ENCODE measurements at places on chromosomes 7 and 10.

DNA sequence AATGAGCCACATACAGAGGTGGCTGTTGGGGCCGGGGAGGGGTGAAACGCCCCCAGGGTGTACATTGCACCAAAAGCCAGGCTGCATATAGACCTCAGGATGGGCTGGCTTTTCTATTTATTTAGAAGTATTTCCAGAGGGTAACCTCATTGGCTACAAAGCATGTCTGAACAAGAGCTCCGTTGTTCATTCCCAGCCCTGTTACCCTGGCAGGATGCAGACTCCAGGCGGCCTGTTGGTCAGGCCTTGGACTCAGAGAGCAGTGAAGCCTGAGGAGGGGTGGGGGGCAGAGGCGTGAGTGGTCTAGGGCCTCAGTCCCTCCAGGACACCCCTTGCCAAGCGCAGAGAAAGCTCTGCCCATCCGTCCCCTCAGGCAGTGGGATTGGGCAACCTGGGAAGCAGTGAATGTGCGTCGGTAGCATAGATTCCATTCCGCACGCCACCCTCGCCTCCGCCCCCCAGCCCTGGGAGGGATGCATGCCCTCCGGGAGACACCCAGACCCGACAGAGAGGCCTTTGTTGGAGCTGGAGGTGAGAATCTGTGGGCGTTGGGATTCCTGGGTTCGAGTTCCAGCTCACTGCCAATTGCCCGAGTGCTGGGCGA lies 41.9 kb downstream of the TCF7L2 start:
- DNase-seq = no peak

DNA sequence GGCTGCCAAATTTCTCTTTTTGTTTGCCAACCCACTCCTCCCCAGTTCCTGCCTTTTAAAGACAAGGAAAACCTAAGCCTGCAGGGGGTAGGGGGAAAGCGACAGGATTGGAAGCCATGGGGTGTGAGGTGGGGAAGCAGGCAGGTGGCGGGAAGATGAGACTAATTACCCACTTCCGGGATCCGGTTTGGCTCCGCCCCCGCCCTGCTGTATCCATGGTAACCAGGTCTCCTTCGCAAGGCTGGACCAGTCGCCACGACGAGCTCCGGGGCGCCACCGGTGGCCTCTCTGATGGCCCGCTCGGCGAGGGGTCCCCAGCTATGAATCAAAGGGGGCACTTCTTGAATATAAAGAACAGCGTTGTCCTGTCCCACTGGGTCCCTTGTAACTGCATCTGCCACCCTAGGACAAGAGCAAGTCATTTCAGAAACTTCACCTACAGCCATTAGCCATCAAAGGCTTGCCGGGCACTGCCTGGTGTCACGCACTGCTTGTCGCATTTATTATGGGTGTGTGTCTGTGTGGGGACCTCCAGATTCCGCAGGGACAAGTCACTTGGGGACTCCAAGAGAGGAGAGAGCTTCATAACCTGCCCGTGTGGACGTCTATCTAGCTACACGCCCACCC lies 55.4 kb upstream of the LMTK2 start:
- DNase-seq = peak; percentile 96

DNA sequence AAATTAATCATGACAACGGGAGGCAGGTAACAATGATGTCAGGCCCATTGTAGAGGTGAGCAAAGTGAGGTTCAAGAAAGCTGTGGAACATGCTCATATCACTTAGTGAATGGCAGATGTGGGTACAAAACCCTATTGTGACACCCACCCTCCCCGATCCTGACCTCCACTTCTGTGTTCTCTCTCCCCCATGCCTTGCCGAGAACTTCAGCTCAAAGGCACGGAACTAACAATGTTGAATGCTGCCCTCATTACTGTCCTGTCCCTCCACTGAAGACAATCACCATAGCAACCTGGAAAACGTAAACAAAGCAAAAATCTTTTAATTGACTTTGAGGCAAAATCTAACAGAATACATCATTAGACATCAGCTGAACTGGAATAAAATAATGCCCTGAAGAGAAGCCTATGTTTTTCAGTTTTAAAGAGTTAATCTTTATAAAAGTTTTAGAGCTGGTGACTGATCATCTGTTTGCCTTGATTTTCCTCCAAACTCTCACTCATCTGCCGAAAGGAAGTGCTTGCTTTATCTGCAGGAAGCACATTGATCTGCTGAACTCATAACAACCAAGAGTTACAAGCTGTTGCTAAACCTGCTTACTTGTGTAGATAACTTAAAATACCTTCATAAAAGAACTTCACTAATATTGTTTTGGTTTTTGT lies 133.6 kb downstream of the CUBN start:
- peak; percentile 48 for DNase-seq

- no peak for DNase-seq
Measured at GRCh38 chr7:128201690-128202085, 39.4 kb upstream of the LEP start.

GRCh38 chr7:120684463-120684862 lies 173.5 kb downstream of the TSPAN12 start:
- peak; percentile 47 for DNase-seq

DNA sequence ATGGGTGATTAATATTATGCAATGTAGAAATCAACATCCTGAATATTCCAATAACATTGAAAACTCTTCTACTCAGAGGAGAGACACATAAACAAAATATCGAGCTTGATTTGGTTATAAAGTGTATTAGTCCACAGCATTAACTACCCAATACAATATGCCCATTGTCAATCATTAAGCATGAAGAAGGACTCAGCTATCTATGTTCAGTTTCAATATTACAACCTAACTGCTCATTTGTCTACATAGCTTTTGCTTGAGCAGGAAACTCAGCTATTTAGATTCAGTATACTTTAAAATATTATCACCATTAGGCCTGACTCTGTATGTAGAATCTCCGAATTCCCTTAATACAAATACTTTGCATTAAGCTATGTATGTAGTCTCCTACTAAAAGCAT lies 262.6 kb downstream of the SEMA3A start:
- DNase-seq = no peak

DNA sequence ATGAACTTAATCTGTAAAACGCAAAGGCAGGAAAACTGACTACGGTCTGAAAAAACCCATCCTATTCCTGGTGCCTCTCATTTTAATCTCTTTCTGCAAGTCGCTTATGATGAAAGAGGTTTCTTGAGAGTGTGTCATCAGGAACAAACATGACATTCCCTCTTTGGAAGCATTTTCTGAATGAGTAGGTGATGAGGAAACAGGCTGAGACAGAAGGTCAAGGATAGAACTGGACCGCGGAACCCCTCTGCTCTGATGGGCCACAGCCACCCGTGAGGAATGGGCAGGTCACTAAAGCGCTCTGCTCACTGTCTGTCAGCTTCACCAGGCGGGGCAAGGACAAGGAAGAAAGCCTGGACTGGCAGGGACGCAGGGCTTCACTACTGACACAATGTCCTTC lies 28.6 kb downstream of the BEND7 start:
- DNase-seq = no peak

DNA sequence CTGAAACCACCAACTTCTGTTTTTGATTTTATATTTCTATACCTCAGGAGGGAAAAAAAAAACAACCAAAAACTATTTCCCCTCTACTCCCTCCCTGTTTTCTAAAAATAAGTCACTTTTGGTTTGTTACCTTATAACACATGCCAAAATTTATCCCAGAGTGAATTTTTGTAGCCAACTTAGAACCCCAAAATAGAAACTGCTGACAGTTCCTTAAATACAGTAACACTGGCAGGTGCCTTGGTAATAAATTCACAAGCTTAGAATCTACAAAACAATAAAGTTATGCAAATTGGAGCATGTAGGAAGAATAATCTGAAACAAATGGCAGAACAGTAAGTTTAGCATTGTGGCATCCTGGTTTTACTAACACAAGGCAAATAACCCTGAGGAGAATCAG lies 165.0 kb upstream of the HDAC9 start:
- no peak for DNase-seq

GRCh38 chr7:3246651-3247050 lies 54.4 kb upstream of the SDK1 start:
- DNase-seq = no peak

DNA sequence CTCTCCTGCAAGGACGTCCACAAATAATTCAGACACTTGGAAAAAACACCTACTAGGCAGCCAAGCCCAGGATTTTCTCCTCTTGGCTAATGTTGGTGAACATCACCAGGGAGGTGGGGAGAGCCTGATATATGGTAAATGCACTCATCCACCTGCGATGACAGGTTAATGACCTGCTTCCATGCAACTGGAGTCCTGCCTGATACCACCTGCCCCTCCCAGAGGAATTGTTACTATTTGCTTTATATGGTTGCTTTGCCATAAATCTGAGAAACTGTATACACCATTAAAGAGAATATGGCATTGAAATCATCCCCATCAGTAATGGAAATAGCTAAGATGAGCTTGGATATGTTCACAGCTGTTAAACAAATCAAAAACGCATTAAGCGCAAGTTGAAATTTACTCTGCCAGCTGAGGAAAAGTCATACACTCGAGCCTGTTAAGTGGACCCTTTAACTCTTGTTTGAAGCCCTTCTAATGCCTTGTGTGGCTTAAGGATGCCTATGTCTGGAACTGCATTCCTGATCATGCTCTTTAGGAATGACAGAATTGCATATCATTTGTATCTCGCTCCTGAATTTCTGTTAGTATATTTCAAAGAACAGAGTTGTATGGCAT lies 208.3 kb downstream of the PRPF18 start:
- DNase-seq = no peak

- peak; percentile 58 for DNase-seq
Measured at GRCh38 chr10:42836096-42836495, 53.5 kb downstream of the BMS1 start.

DNA sequence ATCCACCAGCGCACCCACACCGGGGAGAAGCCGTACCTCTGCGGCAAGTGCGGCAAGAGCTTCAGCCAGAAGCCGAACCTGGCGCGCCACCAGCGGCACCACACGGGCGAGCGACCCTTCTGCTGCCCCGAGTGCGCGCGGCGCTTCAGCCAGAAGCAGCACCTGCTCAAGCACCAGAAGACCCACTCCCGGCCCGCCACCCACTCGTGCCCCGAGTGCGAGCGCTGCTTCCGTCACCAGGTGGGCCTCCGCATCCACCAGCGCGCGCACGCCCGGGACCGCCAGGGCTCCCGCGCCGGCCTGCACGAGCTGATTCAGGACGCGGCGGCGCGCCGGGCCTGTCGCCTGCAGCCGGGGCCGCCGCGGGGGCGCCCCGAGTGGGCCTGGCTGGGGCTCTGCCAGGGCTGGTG lies 17.7 kb downstream of the ZNF775 start:
- DNase-seq = no peak

DNA sequence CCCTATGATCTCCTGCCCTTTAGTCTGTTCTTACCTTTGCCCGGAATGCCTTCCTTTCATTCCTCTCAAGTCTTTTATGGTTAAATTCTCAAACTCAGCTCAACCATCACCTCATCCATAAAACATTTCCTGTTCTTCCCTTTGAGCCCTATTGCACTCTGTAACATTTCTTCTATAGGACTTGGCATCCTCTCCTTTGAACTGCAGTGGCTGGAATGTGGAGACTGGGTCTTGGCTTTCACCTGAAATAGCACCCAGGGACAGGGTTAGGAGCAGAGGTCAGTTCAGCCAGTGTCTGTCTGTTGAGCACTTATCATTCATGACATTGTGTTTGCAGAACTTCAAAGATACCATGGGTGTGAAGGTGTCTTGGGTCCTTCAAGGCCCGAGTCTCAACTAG lies 7.2 kb downstream of the NFE2L3 start:
- DNase-seq = peak; percentile 42

- peak; percentile 72 for DNase-seq
Measured at GRCh38 chr7:141511316-141511675, 39.9 kb upstream of the AGK start.

- no peak for DNase-seq
Measured at GRCh38 chr7:8305104-8305503, 43.1 kb upstream of the ICA1 start.

DNA sequence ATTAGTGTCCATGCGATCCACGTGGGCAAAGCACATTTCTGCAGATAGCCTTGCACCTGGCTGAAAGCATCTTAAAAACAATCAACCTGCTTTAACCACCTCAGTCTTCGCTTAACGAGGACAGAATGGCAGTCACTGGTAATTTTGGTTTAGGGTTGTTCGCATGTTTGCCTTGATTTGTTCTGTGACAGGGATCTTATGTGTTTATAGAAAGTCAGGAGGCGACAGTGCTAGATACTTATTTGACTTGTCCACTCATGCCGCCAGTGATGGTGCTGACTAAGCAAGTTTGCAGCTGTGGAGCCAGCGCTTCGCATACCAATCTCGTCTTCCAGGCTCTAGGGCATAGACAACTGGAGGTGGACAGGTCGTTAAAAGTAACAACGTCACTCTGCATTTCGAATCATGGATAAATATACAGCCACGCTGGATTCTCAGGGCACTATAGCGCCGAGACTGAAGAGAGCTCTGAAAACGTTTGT lies 1.2 kb upstream of the TMEM243 start:
- DNase-seq = peak; percentile 30

DNA sequence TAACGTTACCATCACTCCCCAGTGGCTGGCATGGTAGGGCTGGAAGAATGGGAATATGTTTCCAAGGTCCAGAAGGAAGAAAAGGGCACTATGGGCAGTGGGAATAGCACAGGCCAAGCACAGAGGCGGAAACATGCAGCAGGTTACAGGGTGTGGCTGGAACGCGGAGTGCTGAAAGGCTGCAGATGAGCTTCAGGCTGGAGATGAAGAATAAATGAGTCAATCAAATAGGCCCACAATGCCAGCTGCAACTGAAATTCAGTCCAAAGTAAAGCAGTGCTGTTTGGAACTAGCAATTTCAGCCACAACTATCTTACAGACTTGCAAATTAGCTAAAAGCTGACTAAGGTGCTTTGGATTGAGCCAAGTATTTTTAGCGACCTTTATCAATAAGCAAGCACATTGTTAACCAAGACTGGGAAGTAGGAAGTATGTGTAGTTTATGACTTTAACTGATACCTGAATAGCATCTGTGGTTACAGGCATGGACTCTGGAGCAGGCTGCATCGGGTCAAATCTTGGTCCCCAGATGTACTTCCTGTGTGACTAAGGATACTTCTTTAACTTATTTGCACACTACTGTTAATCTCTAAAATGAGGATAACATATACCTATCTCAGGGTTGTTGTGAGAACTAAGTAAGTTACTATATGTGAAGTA lies 77.5 kb upstream of the CTTNBP2 start:
- no peak for DNase-seq

DNA sequence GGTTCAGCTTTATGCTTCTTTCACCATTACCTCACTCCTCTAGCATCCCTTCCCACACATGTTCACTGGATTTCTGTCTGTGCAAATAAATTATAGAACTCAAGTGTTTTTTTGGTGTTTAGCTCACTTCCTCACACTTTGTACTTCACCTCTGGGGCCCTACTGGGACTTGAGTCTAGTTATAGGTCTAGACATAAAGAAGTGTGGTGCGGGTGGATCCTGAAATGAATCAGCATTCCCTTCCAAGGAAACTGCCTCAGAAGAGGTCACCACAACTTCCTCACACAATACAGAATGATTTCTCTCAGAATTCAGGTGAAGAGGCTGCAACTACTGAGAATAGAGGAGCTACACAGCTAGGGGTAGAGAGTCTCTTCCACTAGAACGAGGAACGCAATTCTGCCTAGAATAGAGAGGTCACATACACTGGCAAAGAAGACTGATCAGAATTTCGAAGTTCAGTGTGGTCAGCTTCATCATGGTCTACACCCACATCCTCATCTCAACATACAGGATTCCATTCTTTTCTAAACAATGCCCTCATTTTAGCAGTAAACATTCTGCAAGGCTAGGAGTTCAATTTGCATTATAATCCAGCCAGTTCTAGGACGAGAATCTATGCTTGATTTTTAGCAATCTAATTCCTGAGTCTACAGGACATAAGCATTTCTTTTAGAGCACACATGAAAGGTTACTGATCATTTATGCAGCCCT lies 938.7 kb upstream of the PHF14 start:
- DNase-seq = peak; percentile 6

Data from GM23338 (cell line).